IPS-NIHi11 (cell line): ENCODE measurements at places on chromosomes 2 and 18.
A peak's percentile ranks its signal among the peaks of the same experiment; 100 is the strongest.

DNA sequence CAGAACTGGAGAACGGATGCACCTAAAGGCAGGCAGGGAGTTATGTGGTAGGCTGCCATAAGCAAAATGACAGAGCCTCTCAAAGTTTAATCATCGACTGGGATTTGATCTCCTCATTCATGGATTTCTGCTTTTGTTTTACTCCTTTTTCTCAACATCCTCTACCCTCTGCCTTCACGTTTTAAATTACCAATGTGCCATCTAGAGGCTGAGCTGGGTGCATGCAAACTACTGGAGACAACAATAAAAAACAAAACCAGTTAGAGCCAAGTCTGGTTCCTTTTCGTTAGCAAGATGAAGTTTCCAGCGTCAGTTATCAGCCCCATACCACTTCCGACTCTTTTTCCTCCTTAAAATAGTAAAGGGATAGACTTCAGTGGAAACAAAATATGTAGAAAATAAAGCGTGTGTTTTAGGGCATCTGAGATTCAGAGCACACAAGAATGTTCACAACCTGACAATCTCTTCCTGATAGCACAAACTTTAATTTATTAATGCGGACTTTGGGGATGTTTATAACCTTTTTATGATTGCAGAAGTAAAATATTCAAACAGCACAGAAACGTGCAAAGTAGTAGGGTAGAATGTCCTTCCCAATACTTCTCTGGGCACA, 117.0 kb downstream of the LAMA1 start:
- DNase-seq, result no peak

DNA sequence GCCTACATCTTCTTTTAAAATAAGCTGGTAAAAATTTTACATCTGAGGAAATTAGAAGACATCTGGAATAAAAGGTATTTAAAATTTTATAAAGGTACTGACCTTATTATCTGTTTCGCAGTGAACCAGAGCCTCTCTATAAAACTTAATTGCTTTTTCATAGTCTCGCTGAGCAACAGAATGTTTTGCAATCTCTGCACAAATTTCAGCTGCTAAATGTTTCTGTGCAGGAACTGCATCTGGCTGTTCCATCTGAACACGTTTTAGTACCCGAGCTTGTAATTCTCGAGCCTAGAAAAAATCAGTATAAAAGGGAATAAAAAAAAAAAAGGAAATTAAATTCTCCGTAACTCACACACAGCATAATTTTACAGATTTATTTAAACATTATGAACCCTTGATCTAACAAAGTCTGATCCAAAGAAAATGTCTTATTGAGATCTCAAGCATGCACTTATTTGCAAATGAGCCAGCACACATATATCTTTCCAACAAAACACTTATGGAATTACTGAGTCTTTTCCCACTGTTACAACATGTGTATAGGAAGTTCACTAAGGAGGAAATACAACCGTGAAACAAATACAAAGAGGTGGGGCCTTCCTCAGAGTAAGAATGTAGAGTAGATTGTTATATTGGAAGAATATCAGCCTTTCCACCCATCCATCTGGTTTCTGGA, 51.8 kb downstream of the TTC21B start:
- DNase-seq, result no peak

DNA sequence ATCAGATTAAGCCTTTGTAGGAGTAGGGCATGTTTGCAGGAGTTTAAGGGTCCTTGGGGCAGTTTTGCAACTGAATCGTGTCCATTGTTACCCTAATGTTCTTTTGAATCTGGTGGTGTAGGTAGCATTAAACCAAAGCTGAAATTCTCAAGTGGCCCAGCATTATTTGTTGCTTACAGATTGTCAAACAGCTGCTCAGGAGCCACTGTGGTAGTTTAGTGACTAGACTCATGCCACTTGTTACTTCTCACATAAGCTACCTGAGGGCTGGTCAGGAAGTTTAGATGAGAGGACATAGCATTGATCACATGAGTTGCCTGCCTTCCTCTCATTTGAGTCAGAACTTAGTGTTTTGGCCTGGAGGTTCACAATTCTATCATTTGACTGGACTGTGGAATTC, 157.6 kb downstream of the HAUS1 start:
- peak; percentile 9 for DNase-seq

DNA sequence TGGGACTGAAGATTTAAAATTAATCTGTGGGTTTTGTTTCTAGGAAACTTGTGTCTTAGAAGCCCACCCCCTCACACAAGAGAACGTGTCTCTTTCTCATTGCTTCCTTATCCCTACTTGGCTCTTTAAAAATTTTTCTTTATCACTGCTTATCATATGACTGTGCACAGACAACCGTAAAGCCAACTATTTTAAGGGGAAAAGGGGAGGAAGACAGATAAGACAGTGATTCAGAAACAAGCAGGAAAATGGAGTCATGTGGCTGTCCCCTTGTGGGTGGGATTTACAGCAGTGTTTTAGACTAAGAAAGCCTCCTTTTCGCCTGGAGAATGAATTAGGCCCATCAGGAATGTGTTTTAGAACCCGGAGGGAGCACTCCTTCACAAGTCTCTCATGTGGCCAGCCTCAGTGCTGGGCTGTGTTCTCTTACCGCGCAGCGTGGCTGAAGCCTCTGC, 17.6 kb downstream of the PRKCE start:
- no peak for DNase-seq

DNA sequence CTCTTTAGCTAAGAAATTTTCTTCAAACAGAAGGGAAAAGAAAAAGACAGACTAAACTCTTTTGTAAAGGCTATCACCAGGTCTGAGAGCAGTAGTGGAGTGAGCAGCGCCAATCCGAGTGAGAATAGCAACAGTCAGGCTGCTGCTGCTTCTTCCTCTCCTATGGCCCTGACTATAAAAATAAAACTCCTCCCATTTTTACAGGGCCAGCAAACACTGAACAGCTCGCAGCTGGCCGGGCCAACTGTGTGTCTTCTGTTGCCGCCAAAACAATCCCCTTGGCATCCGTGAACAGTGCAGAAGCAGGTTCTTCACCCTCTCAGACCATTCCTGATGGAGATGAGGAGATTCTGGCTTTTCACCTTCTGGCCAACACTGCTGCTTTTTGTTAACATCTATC, 124.5 kb downstream of the CNTNAP5 start:
- DNase-seq, result no peak

GRCh38 chr2:40004336-40004735, 225.3 kb upstream of the THUMPD2 start:
- DNase-seq, result no peak

DNA sequence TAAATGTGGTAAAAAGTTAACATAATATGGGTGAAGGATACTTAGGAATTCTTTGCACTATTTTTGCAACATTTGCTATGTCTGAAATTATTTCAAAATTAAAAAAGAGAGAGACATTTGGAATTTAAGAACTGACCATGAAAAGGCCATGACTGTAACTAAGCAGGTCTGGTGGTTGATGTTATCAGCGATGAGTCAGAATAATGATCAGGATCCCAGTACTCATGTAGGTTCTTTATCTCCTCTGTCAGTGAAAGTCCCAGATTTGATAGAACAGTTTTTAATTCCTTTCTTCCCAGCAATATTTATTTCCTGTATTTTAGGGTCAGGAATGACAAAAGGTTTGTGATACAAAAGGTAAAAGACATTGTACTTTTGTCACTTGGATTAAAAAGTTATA, 242.4 kb upstream of the ZNF521 start:
- DNase-seq, result no peak

DNA sequence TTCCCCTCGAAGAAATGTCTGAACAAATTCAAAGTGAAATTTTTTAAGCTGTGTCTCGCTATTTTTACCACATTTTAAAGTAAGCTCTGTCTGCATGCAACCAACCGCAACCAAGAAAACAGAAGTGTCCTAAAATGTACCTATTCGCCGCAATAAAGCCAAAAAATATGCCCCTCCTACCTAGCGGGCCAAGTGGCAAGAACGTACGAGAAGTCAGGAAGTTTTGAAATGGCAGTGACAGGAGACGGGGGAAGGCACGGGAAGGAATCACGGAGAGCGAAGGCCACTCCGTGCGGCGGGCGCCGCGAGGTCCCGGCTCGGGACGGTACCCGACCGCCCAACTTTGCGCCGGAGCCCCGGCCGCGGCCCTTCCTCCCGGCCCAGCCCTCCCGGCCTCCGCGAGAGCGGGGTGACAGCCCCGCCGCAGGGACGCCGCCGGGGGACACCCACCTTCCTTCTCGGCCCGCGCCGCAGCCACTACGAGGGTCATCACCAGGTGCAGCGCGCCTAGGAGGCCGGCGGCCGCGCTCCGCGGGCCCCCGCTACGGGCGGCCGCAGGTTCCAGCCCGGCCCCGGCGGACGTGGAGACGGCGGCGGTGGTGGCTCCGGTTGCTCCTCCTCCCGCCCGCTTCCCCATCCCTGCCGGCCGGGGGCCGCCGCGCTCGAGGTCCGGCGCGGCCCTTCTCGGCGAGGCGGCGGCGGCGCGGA, 568 bp downstream of the TMEM131 start:
- peak; percentile 82 for DNase-seq

- DNase-seq, result no peak
Observed at GRCh38 chr2:7011356-7012083, 94.3 kb downstream of the RNF144A start.

GRCh38 chr2:54967759-54968365, 82.4 kb downstream of the RTN4 start:
- no peak for DNase-seq

- DNase-seq, result peak; percentile 62
Observed at GRCh38 chr2:64018701-64019082, 536 bp downstream of the VPS54 start.

- no peak for DNase-seq
Observed at GRCh38 chr2:167575276-167575675, 672.1 kb downstream of the STK39 start.

- DNase-seq, result no peak
Observed at GRCh38 chr2:75892490-75892889, 181.8 kb upstream of the GCFC2 start.

GRCh38 chr2:164589522-164589921, 31.8 kb downstream of the GRB14 start:
- no peak for DNase-seq

GRCh38 chr2:74421221-74421870, at the start of the genes C2orf81 and WDR54:
Gene C2orf81, minus strand, starts transcription at chr2:74421619. Its CDS starts 59 bp downstream, at chr2:74421560.
Gene WDR54, plus strand, starts transcription at chr2:74421730. Its CDS starts 424 bp downstream, at chr2:74422154.
- peak; percentile 98 for DNase-seq

GRCh38 chr2:234235191-234235590, 184.7 kb downstream of the SPP2 start:
- no peak for DNase-seq

DNA sequence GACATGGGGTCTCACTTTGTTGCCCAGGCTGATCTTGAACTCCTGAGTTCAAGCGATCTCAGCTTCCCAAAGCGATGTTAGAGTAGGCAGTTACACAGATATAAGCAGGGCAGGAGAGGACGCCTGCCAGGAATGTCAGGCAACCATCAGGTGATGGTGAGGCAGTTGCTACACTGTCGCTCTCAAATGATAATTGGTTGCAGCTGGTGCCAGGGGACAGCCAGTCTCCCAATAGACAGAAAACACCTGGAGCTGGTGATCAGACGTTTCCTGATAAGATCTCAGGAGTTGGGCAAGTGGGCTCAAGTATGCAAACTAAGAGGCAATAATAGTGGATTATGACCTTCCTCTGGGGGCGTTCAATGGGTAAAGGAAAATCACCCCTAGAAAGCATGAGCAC, 163.1 kb upstream of the RGPD4 start:
- no peak for DNase-seq

- no peak for DNase-seq
Observed at GRCh38 chr2:230664128-230664527, 48.5 kb upstream of the CAB39 start.

- DNase-seq, result peak; percentile 67
Observed at GRCh38 chr2:232444409-232445148, 11.4 kb upstream of the ALPI start.

DNA sequence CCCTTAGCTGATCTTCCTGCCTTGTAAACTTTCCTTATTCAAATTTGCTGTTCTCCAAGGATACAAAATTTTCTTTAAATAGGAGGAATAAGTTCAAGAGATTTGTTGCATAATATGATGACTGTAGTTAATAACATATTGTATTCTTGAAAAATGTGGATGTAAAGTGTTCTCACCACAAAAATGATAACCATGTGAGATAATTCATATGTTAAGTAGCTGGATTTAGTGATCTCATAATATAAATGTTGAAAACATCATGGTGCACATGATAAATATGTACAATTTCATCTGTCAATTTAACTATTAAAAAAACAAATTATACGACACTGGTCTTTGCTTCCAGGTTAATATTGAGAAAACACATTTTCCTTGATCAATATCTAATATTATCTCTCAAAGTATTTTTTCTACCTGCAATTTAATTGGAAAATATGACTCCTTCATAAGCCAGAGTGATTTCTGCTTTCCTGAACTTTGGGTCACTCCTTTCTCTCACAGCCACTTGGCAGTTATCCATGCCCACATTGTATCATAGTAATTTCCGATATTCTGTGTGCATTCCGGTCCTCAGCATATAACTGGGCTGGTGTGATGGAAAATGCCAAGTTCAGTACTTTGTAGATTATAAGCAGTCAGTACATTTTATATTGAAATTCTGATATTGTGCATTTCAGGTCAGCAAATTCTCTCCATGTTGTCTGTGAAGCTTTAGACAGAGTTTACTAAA, 152.6 kb downstream of the GULP1 start:
- no peak for DNase-seq

DNA sequence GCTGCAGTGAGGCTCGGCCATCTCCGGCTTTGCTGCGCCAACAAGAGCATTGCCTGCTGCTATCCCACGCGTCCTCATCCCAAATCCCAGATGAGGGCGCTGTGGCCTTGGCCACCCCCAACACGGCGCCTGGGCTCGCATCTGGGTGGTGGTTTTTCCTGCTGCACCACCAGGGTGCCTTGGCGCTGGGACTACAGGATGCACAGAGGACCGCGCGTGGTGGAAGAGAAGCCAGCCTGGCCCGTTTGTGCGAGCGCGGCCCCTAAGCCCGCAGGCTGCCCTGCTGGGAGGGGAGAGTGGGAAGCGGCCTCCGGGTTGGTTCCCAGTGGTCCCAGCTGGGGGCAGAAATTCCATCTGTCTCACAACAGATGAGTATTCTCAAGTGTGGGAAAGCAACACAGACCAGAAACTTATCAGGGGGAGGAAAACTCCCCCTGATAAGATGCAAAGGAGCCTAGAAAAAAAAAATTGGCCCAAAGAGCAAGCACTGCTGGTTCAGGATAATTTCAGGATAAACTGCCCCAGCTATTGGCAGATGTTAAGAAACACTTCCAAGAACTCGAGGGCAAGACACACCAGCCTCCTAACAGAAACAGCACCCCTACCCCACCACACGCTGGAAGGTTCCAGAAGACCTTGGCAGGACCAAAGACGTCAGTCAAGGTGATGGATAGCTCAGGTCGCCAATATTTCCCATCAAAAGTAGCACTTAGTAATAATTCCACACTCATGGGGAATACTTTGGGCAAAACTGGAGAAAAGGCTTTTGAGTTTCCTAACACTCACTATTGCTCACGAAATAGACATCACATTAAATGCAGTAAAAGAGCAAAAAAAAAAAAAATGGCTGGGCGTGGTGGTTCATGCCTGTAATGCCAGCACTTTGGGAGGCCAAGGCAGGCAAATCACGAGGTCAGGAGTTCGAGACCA, 152.1 kb downstream of the PXDN start:
- peak; percentile 84 for DNase-seq
